Stimulated activated CD4-positive, alpha-beta T cell treated with anti-CD3 and anti-CD28 coated beads, TNF-alpha, amount 100 ng/mL, for 24 hours (primary cell): ENCODE measurements at places on chromosomes 12 and 14.

- DNase-seq = no peak
These were observed 294.2 kb downstream of the MED13L start for GRCh38 chr12:115983226-115983798.

- DNase-seq = no peak
These were observed 6.0 kb downstream of the PLA2G1B start for GRCh38 chr12:120321382-120322202.

DNA sequence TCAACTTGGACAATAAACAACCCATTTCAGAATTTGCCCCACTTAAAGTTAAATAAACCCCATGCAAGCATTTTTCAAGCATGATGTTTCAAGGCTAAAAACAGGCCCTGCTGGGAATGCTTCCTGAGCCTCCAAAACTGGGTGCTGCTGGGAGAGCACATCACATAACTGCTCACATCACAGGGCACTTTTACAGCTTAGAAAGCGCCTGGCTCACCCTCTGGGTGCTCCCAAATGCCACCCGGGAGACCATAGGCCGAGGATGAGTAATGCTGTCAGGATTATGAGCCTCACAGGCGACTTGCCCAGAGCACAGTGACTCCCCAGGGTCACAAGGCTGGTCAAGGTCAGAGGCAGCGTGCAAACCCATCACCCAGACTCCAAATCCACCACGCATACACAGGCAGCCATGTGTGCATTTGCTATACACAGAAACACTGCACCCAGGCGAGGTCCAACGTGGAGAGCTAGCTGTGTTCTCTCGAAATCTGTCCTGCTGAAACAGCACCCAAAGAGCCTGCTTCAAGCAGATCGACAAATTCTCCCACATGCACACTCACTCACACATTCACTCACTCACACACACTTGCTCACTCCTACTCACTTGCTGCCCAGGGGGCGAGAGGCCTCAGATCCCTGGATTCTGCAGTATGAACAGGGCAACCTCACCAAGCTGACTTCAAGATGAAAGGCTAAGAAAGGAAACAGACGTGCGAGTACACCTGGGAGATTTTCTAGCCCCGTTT, 58.7 kb downstream of the ITPK1 start:
- DNase-seq = no peak

GRCh38 chr12:116693286-116694227, 44.3 kb downstream of the SPRING1 start:
- no peak for DNase-seq

GRCh38 chr14:95314609-95315008, 5.1 kb downstream of the CLMN start:
- no peak for DNase-seq

DNA sequence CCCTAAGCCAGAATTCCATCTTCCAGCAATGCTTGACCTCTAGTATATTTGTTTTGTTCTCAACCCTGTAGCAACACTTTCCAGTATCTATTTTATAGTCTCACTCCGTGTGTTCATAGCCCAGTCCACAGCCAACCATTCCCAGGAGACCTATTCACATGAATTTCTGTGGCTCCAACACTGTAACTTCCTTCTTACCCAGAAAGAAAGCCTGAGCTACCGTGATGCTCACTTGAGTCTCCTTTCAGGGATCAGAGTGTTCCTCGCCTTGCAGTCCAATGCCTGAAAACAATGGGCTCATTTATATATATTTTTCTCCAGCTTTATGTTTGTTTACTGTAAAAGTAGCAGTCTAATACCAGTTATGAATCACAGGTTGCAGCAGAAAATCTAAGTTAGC, 645.0 kb upstream of the NOVA1 start:
- DNase-seq = no peak

- no peak for DNase-seq
These were observed 10.1 kb upstream of the BDKRB1 start for GRCh38 chr14:96245710-96246538.

- DNase-seq = no peak
These were observed 20.6 kb downstream of the TTC8 start for GRCh38 chr14:88844980-88845491.

GRCh38 chr14:100115726-100116125, 43.7 kb downstream of the DEGS2 start:
- no peak for DNase-seq

DNA sequence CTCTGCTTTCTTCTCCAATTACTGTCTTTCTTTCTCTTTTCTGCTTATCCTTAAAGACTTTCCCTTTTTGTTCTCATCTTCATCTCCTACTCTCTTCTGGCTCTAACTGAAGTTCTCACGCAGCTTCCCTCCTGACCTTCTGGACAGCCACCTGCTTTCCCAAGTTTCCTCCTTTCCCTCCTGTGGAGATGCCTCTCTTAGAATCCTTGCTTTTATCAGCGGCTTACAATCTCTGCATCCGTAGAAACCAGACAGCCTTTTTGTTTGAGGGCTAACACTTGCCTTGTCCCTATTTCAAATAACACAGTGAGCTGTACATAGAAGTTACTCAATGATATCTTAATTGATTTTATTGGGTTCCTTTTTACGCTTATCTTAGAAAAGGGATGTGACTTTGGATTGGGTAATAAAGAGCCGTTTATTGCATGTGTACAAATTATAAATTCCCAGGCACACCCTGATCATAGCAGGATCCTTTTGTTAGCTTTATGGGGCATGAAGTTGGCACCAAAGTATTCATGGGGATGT, 2.1 kb upstream of the LGALS3 start:
- no peak for DNase-seq

DNA sequence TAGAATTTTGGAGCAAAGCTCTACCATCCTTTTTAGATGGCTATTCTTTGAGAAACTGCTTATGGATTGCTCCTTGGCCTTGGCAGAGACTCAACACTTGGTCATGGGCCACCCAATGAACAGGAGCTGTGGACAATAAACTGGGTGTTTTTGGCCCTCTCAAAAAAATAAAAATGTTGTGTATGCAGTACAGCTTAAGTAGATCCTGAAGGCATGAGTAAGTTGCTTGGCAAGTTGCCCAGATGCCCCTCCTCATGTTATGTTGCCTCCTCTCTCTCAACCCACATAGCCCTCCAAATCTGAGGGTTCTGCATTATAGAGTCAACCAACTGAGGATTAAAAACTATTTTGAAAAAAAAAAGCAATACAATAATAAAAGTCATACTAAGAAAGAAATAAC, 124.9 kb downstream of the ATP23 start:
- no peak for DNase-seq

- no peak for DNase-seq
These were observed 22.5 kb upstream of the VWF start for GRCh38 chr12:6146951-6147350.

GRCh38 chr12:7411343-7411742, 32.6 kb downstream of the CD163L1 start:
- DNase-seq = no peak

GRCh38 chr12:76560086-76560491, 518 bp upstream of the OSBPL8 start:
- DNase-seq = no peak

DNA sequence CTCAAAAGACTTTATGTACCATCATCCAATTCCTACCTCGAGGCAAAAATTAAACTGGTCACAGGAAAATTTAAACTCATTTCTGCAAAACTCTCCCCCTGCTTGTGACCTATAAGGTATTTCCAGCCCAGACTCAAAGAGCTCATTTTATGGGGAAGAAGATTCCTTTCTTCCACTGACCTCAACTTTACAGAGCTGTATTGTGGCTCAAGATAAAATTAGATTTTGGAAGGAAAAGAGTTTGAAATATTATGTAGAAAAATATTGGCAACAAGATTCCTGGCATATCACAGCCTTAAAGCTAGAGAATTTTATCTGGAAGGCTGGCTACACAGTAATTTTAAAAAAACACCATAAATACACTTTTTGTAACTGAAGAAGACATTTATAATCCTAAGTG, 91.7 kb downstream of the STXBP6 start:
- DNase-seq = no peak

DNA sequence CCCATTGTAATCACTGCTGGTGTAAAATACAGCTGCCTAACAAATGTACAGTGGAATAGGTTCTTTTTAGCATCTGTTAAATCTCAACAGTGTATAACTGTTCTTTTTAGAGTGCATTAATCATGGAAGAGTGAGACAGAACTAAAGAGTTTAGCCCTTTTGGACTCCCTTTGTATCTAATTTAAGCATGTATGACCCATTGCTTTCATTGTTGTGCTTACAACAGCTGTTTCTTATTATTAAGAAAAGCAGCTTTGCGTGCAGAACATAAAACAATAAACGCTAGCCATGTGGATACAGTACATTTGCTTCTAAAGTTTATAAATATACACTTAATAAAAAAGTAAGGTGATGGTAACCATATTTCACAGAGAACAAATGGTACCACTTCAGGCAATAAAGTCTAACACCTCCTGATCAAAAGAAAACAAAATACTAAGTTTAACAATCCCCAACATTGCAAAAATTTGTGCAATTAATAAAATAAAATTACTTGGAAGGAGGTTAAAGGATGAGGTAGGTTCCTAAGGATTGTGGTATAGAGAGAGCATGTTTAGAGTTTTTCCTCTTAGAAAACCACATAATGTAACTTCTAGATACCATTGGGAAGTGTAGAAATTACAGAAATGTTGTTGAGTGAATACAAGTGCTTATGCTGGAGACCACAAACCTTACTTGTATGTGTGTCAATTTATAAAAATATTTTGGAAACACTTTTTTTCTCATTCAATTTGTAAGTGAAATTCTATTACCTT, 448.7 kb downstream of the SLC6A15 start:
- DNase-seq = no peak

GRCh38 chr12:27808841-27809240, 28.8 kb upstream of the MANSC4 start:
- DNase-seq = no peak

- DNase-seq = no peak
These were observed 589 bp upstream of the ZNF219 start for GRCh38 chr14:21098892-21099595.

- DNase-seq = no peak
These were observed 71.8 kb upstream of the GZMB start for GRCh38 chr14:24705840-24706239.

GRCh38 chr12:90954428-90954827, 548 bp downstream of the CCER1 start:
- DNase-seq = no peak

DNA sequence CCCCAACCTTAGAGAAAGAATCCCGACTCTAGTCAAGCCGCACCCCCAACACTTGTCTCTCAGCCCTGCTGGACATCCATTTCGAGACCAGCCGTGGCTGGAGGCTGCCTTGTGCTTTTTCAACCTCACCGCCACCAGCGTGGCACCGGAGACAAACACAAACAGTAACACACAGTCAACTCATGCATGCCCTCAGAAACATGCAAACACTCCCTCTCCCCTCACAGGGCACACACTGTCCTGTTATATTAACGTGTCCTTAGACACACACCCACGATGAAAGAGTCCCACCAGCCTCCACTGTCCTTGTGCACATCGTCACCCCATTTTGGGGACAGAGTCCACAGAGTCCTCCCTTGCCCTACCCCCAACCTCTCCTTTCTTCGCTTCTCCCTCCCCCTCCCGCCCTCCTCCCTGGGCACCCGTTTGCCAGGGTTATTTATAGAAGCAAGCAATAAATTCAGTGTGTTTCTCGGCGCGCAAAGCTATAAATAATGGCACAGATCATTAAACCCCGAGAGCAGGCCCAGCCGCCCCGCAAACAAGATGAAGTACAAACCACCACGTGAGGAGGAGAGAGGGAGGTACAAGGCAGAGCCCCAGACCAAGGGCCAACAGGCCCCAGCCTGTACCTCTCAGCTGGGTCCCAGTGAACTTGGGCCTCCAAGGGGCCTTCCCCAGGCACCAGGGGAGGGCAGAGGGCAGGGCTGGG, 27.9 kb downstream of the SMUG1 start:
- DNase-seq = no peak

DNA sequence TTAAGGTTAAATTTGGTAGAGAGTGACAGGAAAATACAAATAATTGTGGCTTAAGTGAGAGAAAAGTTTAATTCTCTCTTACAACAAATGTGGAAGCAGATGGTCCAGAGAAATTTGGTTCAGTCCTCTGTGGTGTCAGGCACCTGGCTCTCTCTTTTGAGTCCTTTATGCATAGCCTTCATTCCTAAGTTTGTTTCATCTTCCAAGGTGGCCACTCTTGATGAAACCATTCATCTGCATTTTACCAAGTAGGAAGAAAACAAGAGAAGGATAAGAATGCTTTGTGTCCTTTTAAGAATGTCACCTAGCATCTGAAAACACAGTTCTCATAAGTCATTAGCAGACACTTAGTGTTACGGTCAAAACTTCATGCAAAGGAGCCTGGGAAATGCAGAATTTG, 442.5 kb downstream of the CCER1 start:
- no peak for DNase-seq

- no peak for DNase-seq
These were observed 161.1 kb downstream of the TRHDE start for GRCh38 chr12:72433298-72433697.

- DNase-seq = no peak
These were observed 13.6 kb downstream of the BCL11B start for GRCh38 chr14:99258341-99258861.

DNA sequence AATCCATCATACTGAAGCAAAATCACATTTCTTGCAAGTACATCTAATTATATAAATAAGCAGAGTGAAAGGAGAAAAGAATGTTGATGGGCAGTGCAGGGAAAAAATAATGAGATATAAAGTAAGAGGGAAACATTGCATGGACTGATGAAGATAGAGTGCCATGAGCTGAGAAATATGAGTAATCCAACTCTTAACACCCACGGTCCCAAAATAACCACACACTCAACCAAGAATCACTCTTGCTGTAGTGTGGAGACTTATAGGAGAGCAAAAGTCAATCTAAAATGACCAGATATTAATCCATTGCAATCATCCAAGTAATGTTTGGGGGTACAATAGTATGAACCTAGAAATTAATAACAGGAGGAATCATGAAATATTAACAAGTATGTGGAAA, 40.2 kb downstream of the MYF5 start:
- DNase-seq = no peak

DNA sequence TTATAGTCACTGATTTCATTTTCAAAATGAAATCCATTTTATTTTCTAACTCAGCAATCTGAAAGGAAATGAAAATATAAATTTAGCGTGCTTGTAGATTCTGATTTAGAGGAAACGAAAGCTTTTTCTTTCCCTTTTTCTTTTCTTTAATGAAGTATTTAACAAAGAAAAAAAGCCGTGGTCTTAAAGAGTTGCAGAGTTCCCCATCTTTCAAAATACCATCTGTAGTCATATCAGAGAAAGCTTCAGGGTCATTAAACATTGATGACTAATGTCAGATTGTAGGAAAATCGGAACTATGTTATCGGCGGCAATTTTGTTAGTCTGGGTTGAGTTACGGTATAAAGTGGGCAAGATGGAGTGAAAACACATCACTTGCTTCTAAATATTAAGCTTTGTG, 32.3 kb downstream of the DRAM1 start:
- DNase-seq = no peak

DNA sequence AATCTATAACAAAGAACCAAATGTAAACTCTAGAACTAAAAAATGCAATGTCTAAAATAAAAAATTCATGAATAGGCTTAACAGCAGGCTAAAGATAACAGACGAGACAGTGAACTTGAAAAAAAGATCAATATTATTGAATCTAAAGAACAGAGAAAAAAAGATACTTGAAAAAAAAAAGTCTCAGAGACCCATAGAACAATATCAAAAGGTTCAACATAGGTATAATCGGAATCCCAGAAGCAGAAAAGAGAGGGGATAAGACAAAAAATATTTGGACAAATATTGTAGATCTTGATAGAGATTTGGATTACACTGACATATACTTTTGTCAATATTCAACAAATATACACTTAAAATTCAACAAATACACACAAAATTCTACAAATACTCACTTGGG, 56.6 kb downstream of the TC2N start:
- no peak for DNase-seq
